ENCODE measurements at places on chromosomes 4 and X. TPM values are rescaled to one million over a fixed set of nuclear protein-coding genes. Genes with fewer than 3 reads are reported as not detected.

Gene NR3C2
- 0.86 TPM for total RNA-seq

Gene PLAC8
- total RNA-seq, result 0.90 TPM

Gene AVPR2
- not detected for total RNA-seq

Gene NIPAL1
- 13.1 TPM for total RNA-seq

Gene SSX4
- total RNA-seq, result not detected

Gene CAMK2D
- 9.0 TPM for total RNA-seq

Gene ATP8A1
- 5.1 TPM for total RNA-seq

Gene PAGE4
- total RNA-seq, result not detected

Gene TLR3
- total RNA-seq, result 0.92 TPM

Gene TLR6
- 0.07 TPM for total RNA-seq

Gene WFS1
- total RNA-seq, result 17.5 TPM

DNA sequence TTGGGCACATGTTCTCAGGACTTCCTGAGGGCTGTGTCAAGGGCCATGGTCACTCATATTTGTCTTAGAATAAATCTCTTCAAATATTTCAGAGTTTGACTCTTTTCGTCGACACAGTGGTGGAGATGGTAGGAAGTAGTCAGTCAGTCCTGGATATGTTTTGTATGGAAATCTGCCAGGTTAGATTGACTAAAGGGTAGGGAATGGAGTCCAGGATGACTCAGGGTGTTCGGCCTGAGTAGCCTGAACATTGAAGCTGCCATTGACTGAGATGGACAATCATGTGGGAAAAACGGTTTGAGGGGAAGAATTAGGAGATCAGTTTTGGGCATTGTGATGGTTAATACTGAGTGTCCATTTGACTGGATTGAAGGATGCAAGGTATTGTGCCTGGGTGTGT is 177.1 kb upstream of the CENPE start:
- no peak for DNase-seq

- no peak for DNase-seq
These were observed 34.2 kb downstream of the BCOR start for GRCh38 chrX:40063555-40063954.

DNA sequence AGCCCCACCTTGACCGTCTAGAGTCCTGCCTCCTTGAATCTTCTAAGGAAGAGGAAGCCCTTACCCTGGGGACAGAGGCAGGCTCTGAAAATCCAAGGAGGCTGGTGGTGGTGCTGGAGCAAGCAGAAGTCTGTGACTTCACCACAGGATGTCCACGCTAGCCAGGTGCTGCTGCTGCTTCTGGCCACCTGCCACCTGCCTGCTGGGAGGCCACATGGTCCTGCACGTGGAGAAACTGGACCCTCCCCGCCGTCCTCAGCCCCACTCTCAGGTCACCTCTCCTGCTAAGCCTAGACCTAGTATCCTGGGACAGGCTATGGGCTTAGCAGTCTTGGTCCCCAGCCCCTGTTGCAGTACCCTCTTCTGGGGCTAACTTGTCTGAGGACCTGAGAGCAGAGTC is 15.8 kb downstream of the TMEM31 start:
- DNase-seq, result no peak

GRCh38 chr4:73410916-73411730 is 7.0 kb downstream of the ALB start:
- no peak for DNase-seq

GRCh38 chr4:3388471-3389232 is 53.1 kb upstream of the HGFAC start:
- DNase-seq, result no peak

DNA sequence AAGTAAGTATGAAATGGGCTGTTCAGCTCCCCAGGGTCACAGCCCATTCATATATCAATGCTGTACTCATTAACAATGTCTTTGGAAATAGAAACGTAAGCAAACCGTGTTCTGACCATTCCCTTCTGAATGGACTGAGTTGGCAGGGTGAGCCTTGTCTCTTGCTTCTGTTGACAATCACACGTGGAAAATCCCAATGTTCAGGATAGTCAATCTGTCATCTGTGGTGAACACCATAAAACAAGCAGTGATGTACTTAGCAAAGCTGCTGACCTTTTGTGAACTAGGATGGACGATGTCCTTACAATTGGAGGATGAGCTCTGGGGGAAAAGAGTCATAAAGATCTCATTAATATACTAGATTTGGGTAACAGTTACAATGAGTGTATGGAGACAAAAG is 109.6 kb upstream of the PAQR3 start:
- no peak for DNase-seq

DNA sequence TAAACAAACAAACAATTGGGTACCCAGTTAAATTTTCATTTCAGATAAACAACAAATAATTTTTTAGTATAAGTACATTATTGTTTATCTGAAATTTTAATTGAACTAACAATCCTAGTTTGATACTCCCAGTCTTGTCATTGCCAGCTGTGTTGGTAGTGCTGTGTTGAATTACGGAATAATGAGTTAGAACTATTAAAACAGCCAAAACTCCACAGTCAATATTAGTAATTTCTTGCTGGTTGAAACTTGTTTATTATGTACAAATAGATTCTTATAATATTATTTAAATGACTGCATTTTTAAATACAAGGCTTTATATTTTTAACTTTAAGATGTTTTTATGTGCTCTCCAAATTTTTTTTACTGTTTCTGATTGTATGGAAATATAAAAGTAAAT is 2.9 kb downstream of the CXCL8 start:
- DNase-seq, result no peak

DNA sequence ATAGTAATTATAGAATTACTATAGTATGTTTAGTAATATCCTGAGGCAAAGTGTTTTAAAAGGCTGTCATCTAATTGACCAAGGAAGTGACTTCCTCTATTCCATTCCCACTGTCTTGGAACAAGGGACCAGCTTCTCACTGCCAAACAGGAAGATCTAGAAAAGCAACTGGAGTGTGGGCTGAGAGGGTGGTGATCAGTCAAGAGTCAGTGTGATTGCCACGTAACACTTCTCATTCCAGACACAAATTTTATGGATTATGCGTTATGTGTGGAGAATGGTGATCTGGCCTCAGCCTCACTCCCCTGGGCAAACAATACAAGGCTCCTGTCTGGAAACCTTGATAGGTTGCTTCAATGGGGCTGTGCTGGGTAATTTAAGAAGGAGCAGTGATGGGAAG is 60.0 kb downstream of the RRAGB start:
- no peak for DNase-seq

GRCh38 chr4:85788604-85789003 is 313.7 kb downstream of the ARHGAP24 start:
- DNase-seq, result no peak

DNA sequence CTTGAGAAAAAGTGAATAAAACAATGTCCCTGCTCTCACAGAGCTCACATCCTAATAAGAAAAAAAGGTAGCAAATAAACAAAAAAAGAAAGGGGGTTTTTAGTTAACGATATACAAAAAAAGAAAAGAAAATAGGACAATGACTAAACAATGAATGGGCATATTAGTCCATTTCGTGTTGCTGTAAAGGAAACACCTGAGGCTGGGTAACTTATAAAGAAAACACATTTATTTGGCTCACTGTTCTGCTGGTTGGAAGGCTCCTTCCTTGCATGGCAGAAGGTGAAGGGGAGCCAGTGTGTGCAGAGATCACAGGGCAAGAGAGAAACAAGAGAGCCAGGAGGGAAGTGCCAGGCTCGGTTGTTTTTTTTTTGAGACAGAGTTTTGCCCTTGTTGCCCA is 4.7 kb upstream of the KLF3 start:
- no peak for DNase-seq

DNA sequence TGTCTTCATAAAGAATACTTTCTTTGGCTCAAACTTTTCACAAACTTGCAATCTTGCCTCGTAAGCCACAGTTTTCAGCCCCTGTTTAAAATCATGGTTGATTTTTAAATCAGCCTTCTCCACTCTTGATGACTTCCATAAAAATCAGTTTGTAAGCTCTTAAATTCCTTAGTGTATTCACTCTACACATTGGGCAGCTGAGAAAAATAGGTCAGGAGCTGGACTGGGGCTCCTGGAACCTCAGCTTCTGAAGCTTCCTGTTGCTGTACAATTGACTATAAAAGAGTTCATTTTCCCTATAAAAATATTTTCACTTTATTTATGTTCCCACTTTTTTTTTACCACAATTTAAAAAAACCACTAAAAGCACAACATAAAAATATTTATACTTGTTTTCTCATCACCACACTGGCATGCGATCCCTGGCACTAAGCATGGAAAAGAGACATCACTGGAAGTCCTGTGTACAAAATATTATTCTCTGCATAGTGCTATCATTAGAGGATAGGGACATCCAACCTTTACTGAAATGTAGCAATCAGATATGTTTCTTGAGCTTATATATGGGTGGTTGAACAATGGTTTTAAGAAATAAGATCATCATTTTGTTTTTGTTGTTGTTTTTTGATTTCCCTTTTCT is 345.7 kb downstream of the FBXO8 start:
- no peak for DNase-seq

GRCh38 chr4:148573296-148573695 is 131.1 kb upstream of the NR3C2 start:
- DNase-seq, result no peak

GRCh38 chr4:153362184-153362583 is 17.7 kb downstream of the MND1 start:
- no peak for DNase-seq

DNA sequence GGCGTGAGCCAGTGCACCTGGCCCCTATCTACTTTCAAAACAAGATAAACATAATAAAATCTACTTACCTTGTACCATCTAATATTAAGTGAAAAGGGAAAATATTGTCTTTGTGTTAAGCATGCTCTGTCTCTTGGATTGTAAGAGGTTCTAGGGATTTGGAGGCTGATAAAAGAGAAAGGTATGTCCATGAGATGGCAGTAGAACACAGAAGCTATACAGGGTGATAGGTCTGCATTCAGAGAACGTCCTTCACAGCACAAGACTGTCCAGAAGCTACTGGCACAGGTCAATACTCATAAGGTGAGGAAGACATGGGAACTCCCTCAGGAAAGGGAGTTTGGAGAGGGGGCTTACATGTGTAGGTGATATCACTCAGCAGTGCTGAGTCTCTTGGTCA is 135.5 kb downstream of the TMEM47 start:
- peak; percentile 38 for DNase-seq

DNA sequence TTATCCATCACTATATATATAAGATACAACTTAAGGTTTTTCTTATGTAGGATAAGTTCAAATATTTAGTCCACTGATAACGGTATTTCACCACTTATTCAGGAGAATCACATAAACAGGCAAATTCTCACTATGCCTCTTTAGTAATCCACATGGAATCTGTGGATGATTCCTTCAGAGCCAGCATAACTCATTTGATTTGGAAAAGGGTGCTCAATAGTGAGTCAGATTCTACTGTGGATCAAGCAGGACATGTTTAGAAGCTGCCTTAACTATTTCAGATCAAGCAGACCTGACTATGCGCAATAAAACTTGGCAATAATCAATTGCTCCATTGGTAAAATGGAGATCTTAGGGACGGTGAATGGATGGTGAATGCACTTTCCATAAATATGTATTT is 184.1 kb downstream of the CBR4 start:
- no peak for DNase-seq

GRCh38 chr4:2371765-2372487 is 46.5 kb downstream of the ZFYVE28 start:
- no peak for DNase-seq

GRCh38 chr4:177177541-177178081 is 132.1 kb upstream of the NEIL3 start:
- no peak for DNase-seq

- no peak for DNase-seq
These were observed 129.8 kb downstream of the GPR143 start for GRCh38 chrX:9635803-9636202.

GRCh38 chr4:184280137-184280536 is 62.5 kb upstream of the ENPP6 start:
- no peak for DNase-seq

- DNase-seq, result no peak
These were observed 228.1 kb downstream of the EDA2R start for GRCh38 chrX:66410806-66411205.

- DNase-seq, result no peak
These were observed 92.3 kb downstream of the SPRY1 start for GRCh38 chr4:123488916-123489315.

- DNase-seq, result no peak
These were observed 52.9 kb upstream of the LIMCH1 start for GRCh38 chr4:41485041-41485440.

GRCh38 chrX:11321986-11322385 is 28.8 kb downstream of the AMELX start:
- no peak for DNase-seq

GRCh38 chrX:57528670-57529255 is 63.0 kb upstream of the ZXDB start:
- peak; percentile 38 for DNase-seq

- no peak for DNase-seq
These were observed 49.5 kb downstream of the GPR50 start for GRCh38 chrX:151225843-151226242.

Measured in H9 (cell line).